ENCODE measurements at places on chromosomes 16 and 17. TPM values are rescaled to one million over a fixed set of nuclear protein-coding genes. Genes with fewer than 3 reads are reported as not detected.

The ZNF688 gene
- 12.2 TPM for total RNA-seq

The ITGAL gene
- total RNA-seq: 1.5 TPM

The SLC12A3 gene
- not detected for total RNA-seq

GRCh38 chr16:49275050-49275730 lies 6.4 kb downstream of the CBLN1 start:
- no peak for DNase-seq

DNA sequence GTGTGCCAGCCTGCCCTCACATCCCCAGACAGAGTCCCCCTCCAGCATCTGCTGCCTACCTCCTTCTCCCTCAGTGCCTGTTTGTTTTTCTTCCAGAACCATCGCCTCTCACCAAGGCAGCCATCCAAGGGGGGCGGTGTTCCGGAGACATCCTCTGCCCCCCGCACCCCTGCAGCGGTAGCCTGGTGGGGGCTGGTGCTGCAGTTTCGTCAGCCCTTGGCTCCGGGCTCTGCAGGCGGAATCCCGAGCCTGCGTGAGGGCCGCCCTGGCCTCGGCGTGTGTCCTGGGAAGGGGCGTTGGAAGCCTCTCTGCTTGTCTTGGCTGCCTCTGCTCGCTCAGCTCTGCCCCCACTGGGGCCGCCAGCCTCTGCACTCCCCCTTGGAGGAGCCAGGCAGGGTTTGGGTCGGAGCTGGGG lies 126.0 kb upstream of the CIBAR2 start:
- peak; percentile 83 for DNase-seq
